ENCODE measurements at places on chromosomes 12 and 14.

GRCh38 chr14:104796687-104797081 lies 1.1 kb upstream of the AKT1 start:
- no peak for DNase-seq

- DNase-seq: no peak
These were observed 166.2 kb downstream of the CHST11 start for GRCh38 chr12:104622928-104623327.

DNA sequence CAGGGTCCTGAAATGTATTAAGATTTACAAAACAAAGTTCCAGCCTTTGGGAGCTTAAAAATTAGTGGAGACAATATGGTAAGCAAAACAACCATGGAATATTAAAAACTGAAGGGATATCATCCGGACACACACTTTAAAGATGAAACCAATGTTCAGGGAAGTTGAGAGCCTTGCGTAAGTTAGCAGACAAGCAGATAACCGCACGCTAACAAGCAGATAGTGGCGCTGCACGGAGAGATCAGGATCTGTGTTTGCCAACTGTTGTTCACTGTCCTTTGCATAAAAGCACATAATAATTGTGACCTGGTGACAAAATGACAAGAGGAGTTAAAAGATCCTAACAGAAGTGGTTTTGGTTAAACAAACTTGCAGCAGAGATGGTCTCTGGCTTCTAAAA lies 14.3 kb upstream of the TMEM229B start:
- DNase-seq: no peak

DNA sequence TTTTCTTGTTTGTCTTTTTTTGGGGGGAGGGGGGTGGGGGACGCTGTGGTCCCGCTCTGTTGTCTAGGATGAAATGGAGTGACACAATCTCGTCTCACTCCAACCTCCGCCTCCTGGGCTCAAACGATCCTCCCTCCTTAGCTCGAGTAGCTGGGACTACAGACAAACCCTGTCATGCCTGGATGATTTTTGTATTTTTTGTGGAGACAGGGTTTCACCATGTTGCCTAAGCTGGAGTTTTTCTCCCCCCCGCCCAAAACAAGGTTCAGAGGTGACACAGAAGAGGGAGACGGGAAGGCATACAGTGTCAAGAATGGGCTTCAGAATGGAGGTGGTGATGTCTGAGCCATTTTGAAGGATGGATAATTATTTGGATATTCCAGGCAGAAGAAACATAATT lies 116.9 kb upstream of the ATF1 start:
- DNase-seq: no peak

DNA sequence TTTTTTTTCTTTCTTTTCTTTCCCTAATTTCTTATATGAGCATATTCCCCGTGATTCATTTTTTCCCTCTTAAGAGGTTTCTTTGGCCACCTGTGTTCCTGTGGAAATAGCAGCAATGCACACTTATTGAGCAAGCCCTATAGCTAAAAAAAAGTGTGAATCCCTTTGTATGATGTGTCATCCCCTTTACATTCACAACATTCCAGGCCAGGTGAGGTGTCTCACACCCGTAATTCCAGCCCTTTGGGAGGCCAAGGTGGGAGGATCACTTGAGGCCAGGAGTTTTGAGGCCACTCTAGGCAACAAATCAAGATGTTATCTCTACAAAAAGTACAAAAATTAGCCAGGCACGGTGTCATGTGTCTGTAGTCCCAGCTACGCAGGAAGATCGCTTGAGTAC lies 700.4 kb upstream of the TBX3 start:
- DNase-seq: no peak

DNA sequence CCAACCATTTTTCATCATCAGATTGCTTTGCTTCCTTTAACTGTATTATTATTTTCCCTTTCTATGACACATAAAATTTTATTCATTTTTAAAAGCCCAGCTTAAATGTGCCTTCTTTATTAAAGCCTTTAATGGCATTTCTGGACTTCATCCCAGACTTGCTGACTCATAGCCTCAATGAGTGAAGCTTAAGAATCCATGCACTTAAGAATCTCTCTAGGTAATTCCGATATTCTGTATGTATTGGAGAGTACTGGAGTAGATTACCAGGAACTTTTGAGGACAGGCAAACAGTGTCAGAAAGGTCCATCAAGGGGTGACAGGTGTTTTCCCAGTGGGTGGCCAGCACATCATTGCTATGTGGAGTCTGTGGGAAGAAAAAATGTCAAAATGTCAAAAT lies 107.9 kb downstream of the PTPRQ start:
- DNase-seq: no peak

DNA sequence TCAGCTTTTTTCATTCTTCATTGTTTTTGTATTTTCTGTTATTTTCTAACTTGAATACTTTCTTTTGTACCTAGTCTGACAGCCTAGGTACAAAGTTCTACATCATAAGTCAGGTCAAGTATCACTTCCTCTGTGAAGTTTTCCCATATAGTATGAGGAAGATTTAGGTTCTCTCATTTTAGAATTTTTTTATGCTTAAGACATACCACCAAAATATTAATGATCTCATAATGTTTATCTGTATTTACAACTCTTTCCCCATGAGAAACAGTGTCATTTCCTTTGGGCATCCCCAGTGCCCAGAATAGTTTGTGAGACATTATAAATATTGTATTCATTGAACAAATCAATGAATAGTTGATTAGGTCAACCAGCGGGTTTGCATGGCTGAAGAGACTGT lies 3.1 kb upstream of the ATF7IP start:
- no peak for DNase-seq

DNA sequence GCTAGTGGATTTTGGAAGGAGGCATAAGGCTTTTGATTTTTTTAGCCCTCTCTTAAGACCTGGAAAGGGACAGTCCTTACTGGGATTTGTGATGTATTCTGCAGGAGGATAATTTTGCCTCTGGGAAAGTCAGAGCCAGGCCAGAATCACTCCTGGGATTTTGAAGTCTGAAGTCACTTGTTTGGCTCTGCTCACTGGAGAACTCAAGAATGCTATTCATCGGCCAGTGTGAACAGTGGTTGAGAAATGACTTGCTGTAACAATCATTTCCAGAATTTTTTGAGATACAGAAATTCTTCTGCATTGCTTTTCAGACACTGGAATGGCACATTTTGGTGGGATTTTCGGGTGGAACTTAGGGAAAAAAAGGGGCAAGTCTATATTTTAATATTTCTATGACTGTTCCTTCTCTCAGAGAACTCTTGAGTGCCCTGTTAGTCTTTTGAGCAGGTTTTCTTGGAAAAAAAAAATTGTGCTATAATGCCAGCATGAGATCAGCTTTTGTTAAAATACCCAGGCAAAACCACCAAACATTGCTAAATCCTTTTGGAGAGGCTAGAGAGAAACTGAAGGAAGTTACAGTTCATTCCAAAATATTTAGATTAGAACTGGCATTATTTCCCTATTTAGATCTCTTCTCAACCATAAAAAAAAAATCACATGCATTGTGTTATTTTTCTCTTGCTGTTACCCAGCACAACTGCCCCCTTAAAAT lies 26.1 kb upstream of the BHLHE41 start:
- no peak for DNase-seq

DNA sequence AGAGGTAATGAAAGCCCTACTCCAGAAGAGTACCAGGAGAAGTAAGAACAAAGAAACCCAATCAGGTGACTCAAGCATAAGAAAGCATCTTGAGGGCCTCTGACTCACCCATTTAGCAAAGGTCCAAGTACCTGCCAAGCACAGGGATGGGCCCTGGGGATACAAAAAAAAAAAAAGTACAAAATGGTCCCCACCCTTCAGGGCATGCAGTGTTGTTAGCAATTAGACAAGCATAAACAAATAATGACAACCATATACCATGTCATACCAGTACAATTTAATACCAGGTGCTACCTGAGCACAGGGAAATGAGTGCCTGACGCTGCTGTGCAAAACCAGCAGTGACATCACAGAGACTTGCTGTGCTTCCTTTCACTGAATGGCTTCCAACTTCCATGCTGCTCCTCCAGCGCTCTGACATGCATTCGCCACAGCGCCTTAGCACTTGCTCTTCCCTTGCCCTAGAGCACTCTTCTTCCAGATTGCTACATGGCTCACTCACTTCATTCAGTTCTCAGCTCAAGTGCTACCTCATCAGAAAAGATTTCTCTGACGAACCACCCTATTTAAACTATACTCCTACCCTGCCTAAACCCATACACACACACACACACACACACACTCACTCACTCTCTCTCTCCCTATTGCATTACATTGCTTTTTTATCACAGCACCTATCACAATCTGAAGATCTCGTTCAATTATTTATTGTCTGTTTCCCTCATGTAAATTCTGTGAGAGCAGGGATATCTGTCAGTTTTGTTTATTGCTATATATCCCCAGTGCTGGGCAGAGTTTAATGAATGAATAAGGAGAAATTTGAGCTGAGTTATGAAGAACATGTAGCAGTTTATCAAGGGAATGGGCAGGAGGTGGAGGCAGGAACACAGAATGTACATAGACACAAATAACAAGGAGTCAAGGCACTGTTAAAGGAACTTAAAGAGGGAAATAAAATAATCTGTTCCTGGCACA lies 12.9 kb upstream of the EPS8 start:
- no peak for DNase-seq

GRCh38 chr12:115749071-115749841 lies 528.2 kb downstream of the MED13L start:
- no peak for DNase-seq

DNA sequence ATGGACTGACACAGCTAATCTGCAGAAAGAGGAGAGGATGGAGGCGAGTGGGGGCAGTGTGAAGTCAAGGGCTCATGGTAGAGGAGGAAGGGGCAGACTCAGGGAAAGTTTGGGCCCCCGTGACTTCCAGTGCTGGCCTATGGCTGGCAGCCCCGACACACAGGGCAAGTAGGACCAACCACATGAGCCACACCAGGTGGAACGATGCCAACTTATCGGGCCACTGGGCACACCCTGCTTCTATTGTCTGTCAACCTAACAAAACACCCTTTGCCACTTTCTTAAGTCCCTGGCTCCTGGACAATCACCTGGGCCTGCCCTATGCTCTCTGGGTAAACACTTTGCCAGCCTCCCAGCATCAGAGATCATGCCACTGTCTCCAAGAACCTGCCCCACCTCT lies 65.2 kb upstream of the PSMC1 start:
- DNase-seq: no peak

GRCh38 chr14:20659813-20660395 lies 18.4 kb upstream of the OR6S1 start:
- DNase-seq: no peak

DNA sequence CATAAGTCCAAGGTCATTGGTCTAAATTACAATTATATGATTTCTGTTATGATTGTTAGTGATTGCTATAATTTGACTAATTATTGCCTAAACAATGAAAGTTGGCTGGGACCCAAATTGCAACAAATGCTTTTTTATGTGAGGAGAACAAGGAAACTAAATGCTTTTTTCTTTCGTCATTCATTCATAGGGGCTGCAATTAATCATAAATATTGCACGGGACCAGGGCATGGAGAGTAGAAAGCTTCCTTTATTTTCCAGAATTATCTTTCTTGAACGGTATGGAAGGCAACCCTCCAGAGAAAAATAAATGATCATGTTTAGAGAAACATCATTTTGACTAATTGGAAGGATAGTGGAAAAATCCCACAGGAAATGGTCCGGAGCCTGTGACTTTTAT lies 32.6 kb upstream of the ARHGAP5 start:
- DNase-seq: no peak

DNA sequence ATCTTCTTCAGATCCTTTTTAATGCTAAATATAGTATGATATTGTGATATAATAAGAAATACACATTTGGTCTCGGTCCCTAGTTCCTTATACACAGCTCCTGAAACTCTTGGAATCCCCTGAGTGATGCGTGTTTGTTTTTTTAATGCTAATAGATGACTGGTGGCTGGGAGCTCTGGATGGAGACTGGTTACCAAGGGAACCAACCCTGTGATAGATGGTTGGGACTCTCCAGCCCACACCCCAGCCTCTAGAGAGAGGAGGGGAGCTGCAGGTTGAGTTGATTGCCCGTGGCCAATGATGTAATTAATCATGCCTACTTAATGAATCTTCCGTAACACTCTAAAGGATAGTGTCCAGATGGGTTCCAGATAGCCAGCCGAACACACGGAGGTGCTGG lies 140.6 kb downstream of the FBXL14 start:
- DNase-seq: no peak

GRCh38 chr14:39264558-39264957 lies 30.8 kb downstream of the MIA2 start:
- DNase-seq: no peak

GRCh38 chr14:72752034-72752412 lies 141.9 kb downstream of the DPF3 start:
- DNase-seq: no peak
